NCI-H69 (cell line): ENCODE measurements at places on chromosomes 5 and 9.

GRCh38 chr5:140934964-140935606, 9.0 kb downstream of the PCDHAC1 start:
- no peak for DNase-seq

GRCh38 chr9:103913899-103914298, 180.2 kb upstream of the SMC2 start:
- no peak for DNase-seq

- no peak for DNase-seq
These were observed 449.9 kb upstream of the PIK3R1 start for GRCh38 chr5:67765697-67766096.

GRCh38 chr9:98255061-98255577, 330 bp downstream of the TBC1D2 start:
- DNase-seq = peak; percentile 72

GRCh38 chr5:157157293-157157891, 8.7 kb downstream of the GARIN3 start:
- no peak for DNase-seq

DNA sequence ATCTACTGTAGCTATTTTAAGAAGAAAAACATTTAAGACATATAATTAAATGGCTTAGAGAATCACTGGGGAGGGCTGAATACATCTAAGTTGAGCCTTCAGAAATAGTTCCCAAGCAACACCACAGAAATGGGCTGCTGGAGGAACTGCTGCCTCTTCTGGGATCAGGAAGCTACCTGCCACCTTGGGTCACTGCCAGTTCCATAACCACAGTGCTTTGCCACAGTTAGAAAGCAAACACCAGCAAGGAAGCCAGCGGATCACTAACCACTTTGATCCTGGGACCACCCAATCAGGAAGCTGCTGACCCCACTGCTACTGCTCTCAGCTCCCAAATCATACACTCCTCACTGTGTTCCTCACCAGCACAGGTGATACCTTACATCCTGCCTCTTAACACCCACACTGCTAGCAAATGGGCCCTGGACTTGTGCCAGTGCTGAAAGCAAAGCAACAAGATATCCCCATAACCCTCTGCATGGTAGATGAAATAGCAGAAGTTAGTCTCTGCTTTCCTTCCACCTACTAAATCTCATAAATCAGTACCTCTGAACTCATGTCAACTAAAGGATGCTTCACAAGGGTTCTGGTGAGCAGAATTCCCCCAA, 346.9 kb downstream of the DEPDC1B start:
- peak; percentile 29 for DNase-seq

- no peak for DNase-seq
These were observed 575.3 kb upstream of the MEF2C start for GRCh38 chr5:89458332-89458656.

GRCh38 chr9:108512426-108513173, 343.2 kb downstream of the ACTL7B start:
- peak; percentile 6 for DNase-seq
